NCI-H1048 (cell line): ENCODE measurements at places on chromosomes 2 and 18.

GRCh38 chr2:159710601-159711180 is 1.6 kb upstream of the MARCHF7 start:
- no peak for DNase-seq

- DNase-seq, result no peak
Observed at GRCh38 chr18:54835944-54836343, 7.7 kb downstream of the RAB27B start.

- no peak for DNase-seq
Observed at GRCh38 chr2:222295368-222296062, 3.3 kb downstream of the PAX3 start.

- DNase-seq, result no peak
Observed at GRCh38 chr18:61579581-61579980, 246.4 kb downstream of the CDH20 start.

GRCh38 chr2:58967736-58968135 is 726.6 kb upstream of the FANCL start:
- no peak for DNase-seq
